ENCODE measurements at places on chromosomes 5 and 9.

DNA sequence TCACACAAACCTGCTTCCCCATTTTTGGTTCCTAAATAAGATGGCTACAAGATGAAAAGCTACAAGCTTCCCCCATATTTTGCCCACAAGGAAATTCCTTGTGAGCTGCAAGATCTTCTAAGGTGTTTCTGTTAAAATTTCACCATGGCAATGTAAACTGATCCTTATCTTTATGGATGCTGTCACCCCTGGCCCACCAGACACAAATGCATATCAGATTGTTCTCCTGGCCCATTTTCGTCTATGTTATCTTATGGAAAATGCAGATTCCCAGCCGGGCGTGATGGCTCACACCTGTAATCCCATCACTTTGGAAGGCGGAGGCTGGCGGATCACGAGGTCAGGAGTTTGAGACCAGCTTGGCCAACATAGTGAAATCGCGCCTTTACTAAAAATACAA is 65.1 kb upstream of the IL6ST start:
- DNase-seq, result no peak

DNA sequence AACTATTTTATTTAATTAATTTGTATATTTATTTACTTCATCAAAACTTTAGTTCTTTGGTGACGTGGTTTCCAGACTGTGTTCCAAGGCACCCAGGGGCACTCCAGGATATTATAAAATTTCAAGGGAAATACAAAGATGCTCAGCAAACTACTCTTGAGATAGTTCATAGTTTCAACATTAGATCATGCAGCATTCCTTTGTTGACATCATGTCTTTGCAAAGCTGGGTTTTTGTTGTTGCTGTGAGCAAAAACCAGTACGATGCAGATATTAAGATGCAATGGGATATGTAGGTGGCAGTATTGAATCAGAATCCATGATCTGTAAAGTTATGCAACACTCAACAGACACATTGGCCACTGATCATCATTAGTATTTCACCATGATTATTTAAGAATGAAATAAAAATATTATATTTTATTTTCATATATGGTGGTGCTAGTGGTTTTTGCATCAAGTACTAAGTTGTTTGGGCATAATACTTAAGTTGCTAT is 219.7 kb downstream of the ADCY2 start:
- no peak for DNase-seq

- no peak for DNase-seq
Measured at GRCh38 chr5:136584474-136584873, 219.1 kb upstream of the TRPC7 start.

GRCh38 chr9:98880311-98881015 is 63.2 kb upstream of the COL15A1 start:
- DNase-seq, result no peak

GRCh38 chr9:89661956-89662717 is 57.3 kb downstream of the GADD45G start:
- DNase-seq, result no peak

GRCh38 chr5:96091874-96092273 is 130.2 kb upstream of the ELL2 start:
- DNase-seq, result no peak

- DNase-seq, result no peak
Measured at GRCh38 chr5:126007841-126008240, 415.4 kb upstream of the GRAMD2B start.

DNA sequence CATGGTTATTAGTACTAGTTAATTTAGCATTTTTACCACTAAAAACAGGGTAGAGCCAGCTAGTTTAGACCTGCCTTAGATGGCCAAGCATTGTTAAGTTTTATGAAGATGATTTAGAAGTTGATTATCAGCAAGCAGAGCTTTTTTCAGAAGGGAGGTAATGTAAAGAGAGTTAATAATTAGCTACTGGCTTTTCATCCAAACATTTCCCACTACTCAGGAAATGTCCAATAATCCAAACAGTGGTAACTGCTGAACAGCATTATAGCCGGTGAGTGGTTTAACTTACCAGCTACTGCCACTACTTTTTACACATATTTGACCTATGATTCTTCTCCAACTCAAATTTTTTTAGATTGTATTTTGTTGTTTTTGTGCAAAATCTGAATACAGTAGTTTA is 1.7 kb downstream of the ITGA1 start:
- no peak for DNase-seq

DNA sequence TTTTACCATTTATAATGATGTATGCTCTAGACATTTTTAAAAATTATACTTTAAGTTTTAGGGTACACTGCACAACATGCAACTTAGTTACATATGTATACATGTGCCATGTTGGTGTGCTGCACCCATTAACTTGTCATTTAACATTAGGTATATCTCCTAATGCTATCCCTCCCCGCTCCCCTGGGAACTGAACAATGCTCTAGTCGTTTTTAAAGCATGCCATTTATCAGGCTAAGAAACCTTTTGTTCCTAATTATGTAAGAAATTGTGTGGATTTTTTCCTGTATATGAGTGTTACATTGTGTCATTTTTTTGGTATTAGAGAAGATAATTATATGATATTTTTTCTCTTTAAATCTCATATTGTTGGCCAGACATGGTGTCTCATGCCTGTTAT is 72.8 kb upstream of the SGCD start:
- no peak for DNase-seq

GRCh38 chr5:137563646-137564397 is 64.7 kb upstream of the SPOCK1 start:
- DNase-seq, result no peak

DNA sequence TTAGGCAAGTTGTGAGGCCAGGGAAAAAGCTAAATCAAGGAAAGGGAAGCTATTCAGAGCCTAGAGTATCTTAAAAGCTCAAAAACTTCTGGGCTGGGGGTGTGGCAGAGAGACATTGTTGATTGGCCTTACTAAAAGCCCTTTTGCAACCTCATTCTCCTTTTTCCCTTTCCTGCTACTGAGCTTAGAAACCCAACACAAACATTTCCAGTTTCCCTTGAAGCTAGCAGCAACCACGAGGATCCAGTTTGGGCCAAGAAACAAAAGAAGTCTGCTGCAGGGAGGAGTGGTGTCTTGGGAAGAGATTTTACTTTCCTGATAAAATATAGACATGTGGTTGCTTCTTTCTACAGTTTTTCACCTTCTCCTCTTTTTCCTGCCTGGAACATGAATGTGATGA is 135.5 kb upstream of the KLF9 start:
- no peak for DNase-seq

GRCh38 chr5:155263381-155263780 is 249.8 kb downstream of the KIF4B start:
- no peak for DNase-seq

GRCh38 chr9:109328978-109329637 is 8.2 kb upstream of the EPB41L4B start:
- no peak for DNase-seq

DNA sequence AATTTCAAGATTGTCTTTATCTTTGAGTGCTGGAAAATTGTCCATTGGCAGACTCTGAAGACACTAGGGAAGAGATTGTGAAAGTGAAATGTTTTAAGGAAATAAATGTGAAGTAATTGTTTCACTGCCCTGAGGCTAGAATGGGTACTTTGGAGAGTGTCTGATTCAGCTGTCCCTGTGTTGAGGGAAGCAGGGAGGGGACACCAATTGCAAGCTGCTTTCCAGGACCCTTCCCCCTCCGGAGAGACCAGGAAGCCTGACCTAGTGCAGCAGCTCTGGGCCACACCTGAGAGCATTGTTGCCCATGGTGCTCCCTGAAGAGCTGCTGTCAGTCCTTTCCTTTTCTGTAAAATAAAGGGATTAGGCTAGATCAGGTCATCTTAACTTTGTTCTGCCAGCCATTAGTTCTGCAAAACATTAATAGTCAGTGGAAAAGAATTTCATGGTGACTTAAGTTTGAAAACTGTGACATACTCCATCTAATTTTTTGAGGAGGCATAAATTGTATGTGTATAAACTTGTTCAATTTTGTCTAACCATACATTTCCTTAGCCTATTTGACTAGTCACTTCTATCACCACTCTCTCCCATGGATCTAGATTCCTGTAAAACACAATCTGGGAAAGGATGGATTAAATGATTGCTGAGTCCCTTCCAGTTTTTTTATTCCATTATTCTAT is 18.8 kb downstream of the MAP1B start:
- DNase-seq, result no peak

- DNase-seq, result no peak
Measured at GRCh38 chr5:103561685-103562452, 720 bp downstream of the NUDT12 start.

DNA sequence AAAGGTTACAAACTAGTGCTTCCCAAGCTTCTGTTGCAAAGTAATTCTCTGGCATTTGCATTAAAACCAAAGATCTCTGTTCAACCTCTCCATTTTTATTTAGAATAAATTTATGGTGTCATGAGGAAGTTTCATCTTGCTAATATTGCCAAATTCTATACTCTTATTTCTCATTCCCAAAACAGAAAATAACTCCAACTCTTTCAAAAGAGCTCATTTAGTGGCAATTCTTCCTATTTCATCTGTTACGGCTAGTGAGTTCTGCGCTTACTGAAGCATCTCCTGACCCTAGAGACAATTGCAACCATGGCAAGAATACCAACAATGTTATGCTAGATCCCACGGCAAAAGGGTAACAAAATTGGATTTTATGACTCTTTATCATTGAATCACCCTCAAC is 97.0 kb downstream of the HINT1 start:
- DNase-seq, result no peak

- no peak for DNase-seq
Measured at GRCh38 chr9:79829566-79830302, 258.0 kb downstream of the TLE4 start.

DNA sequence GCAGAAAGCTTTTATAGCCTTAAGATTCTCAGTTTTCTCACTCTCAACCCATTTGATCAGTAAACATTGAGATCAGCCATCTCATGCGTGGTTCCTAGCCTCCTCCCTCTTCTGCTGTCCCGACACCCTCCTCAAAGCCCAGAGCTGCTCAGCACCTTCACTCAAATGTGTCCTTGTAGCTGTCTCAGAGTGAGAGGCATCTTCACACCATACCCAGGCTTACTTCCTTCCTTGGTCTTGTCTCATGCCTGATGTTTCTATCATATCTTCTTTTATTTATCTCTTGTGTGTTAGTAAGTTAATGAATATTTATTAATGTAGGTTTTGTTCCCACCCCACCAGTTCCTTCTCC is 72.4 kb upstream of the SNX2 start:
- no peak for DNase-seq

- no peak for DNase-seq
Measured at GRCh38 chr5:143495821-143496275, 92.4 kb upstream of the NR3C1 start.

- DNase-seq, result no peak
Measured at GRCh38 chr5:169860585-169860984, 119.7 kb downstream of the INSYN2B start.

- DNase-seq, result no peak
Measured at GRCh38 chr9:98929071-98929470, 14.6 kb upstream of the COL15A1 start.

GRCh38 chr9:107338911-107339659 is 56.0 kb downstream of the RAD23B start:
- no peak for DNase-seq

DNA sequence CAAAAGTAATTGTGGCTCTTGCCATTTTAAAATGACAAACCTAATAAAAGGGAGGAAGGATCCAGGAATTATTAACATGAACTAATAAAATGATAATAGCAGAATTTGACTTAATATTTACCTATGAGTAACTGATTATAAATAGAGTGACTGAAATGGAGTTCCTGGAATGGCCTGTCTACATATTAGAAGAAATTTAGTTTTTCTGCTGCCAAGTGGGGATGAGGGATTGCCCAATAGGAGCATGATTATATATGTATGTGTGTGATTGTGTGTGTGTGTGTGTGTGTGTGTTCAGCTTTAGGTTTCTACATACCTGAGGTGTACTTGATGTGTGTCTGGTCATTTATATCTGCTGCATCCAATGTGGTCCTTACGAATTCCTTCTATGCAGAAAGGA is 36.6 kb upstream of the ITGA1 start:
- no peak for DNase-seq

DNA sequence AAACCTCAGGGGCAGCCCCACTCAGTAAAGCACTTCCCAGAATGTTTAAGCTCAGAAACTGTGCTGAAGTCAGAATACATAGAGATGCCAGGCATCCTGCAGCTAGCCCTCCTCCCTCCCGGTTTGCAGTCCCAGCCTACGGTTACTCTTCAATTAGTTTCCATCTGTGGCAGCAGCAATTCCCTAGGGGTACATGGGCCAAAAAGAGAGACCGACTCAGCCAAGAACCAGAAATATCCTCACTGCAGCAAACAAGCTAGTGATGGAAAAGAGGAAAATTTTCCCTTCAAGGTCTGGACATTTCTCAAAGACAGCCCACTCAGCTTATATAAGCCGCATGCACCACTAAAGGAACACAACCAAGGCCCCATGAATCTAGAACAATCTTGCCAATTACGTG is 89.1 kb upstream of the PPP2R2B start:
- DNase-seq, result no peak

GRCh38 chr9:132287256-132287760 is 67.5 kb downstream of the SETX start:
- DNase-seq, result no peak

GRCh38 chr5:141705469-141705868 is 23.4 kb upstream of the ARAP3 start:
- DNase-seq, result no peak

DNA sequence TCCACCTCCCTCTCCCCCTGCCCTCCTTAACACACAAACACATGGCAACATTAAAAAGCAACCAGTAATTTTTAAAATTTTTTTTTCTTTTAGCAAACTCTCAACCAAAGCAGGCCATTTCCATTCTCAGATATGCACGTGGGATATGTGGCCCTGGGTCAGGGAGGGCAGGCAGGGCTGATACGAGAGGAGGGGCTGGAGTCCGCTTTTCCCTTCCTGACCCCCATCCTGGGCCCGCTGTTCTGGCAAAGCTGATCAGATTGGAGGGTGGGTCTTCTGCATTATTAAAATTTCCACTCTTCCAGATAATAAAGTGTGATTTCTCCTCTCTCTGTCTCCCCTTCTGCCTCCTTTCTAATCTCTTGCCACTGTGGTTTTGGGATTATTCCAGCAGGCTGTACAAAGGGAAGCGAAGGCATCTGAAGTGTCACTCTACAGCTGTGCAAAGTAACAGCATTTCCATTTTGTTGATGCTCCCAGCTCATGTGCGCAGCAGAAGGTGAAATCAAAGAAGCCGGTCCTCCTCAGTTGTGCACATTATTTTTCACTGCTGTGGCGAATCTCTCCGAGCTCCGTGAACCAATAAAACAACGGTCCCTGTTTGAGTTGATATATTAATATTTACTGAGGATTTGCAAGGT is 12.0 kb downstream of the IRX1 start:
- DNase-seq, result no peak
